ENCODE measurements at places on chromosomes 12 and 14.

DNA sequence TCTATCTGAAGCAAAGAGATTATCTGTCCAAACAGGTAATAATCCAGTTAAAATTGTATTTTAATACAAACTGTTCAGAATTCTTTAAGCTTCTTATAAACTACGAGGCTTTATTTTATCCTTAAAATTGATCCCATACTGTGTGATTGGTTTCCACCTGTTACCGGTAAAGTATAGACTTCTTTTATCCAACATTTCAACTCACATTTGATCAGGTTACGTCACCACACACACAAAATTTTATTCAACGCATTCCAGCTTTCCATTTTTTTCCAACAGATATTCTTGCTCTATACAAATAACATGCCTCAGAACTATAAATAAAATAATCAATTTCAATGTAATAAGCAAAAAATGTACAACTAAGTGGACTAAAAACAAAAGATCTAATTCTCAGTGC is 4.5 kb downstream of the NOVA1 start:
- DNase-seq: no peak

- no peak for DNase-seq
These were observed 2.7 kb upstream of the MYF5 start for GRCh38 chr12:80714055-80714454.

- DNase-seq: no peak
These were observed 17.1 kb upstream of the ADGRD1 start for GRCh38 chr12:130936561-130936960.

- no peak for DNase-seq
These were observed 46.2 kb upstream of the JDP2 start for GRCh38 chr14:75381642-75382041.

DNA sequence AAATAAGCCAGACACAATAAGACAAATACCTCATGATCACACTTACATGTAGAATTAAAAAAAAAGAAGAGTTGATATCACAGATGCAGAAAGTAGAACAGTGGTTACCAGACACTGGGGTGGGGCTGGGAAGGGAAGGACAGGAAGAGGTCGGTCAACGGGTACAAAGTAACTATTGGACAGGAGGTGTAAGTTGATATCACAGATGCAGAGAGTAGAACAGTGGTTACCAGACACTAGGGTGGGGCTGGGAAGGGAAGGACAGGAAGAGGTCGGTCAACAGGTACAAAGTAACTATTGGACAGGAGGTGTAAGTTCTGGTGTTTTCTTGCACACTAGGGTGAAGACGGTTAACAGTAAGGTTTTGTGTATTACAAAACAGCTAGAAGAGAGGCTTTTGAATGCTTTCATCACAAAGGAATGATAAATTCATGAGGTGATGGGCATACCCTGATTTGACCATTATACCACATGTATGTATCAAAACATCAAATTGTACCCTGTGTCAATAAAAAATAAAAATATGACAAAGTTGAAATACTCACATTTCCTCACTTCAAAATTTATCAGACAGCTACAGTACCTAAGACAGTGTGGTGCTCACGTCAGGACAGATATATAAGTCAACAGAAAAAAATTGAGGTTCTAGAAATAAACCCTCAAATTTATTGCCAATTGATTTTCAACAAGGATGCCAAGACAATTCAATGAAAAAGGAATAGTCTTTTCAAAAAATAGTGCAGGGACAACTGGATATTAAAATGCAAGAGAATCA is 32.8 kb downstream of the GALC start:
- no peak for DNase-seq

All from OCI-LY7 (cell line).